Astrocyte (in vitro differentiated cells and primary cell): ENCODE measurements at places on chromosomes 3 and 15. TPM values are rescaled to one million over a fixed set of nuclear protein-coding genes. Genes with fewer than 3 reads are reported as not detected.
A peak's percentile ranks its signal among the peaks of the same experiment; 100 is the strongest.

- no peaks in the 10 kb centered on the region for H3K27me3 ChIP-seq
- peaks cover 4% of the 10 kb centered on the region for H3K4me1 ChIP-seq
- H3K4me3 ChIP-seq = no peak overlapping the region
These were observed 32.5 kb upstream of the GP5 start for GRCh38 chr3:194431554-194431953.

DNA sequence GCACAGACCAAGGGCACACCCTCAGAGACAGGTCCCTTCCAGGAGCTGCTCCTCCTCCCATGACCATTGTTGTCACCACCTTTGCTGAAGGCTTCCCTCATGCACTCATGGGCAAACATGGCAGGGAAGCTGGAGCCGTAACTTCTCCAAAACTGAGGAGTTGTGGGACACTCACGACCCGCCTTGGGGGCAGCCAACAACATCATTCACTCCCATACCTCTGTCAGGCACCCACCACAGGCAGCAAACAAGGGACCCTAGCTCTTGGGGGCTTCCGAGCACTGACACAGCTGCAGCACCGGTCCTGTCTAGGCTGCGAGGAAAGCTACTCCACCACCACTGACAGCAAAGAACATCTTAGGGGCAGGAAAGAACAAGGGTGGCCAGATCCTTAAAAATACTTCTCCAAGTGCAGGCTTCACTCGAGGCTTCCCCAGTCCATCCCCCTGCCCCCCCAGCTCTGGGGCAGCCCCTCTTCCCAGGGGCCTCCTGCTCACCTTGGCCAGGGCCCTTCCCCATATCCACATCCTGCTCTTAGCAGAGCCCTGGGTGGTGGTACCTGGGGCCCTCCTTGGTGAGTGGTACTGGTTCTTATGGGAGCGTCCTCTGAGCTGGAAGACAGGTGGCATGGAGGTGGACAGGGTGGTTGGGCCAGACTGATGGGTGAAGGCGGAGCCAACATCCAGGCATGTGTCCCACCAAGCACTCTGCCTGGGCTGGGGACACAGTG lies 28.0 kb upstream of the DUSP7 start:
- no peaks in the 10 kb centered on the region for H3K36me3 ChIP-seq
- DNase-seq = no peak
- no peak overlapping the region for H3K27ac ChIP-seq

GRCh38 chr15:87733541-87733941 lies 523.0 kb downstream of the NTRK3 start:
- no peak overlapping the region for H3K27ac ChIP-seq
- H3K27me3 ChIP-seq = no peaks in the 10 kb centered on the region
- DNase-seq = no peak
- H3K4me3 ChIP-seq = no peak overlapping the region
- H3K36me3 ChIP-seq = no peaks in the 10 kb centered on the region

DNA sequence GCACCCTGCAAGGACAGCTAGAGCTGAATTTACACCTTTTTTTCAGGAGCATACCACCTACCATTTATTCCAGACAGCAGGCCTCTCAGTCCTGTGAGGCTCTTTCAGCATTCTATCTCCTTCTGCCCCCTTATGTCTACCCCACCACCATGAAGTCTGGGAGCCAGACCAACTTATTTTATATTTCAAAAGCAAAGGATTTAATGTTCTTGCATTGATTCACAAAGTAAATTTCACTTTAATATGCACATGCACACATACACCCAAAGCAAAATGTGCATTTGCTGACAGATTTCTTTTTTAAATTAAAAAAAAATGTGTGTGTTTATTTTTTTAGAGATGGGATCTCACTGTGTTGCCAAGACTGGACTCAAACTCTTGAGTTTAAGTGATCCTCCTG lies 264.2 kb upstream of the LRRC3B start:
- DNase-seq = no peak
- H3K27ac ChIP-seq = no peak overlapping the region
- no peaks in the 10 kb centered on the region for H3K27me3 ChIP-seq
- H3K36me3 ChIP-seq = no peaks in the 10 kb centered on the region

GRCh38 chr3:111769110-111769991 lies 89.7 kb upstream of the PHLDB2 start:
- no peaks in the 10 kb centered on the region for H3K27me3 ChIP-seq
- H3K4me3 ChIP-seq = no peak overlapping the region
- H3K4me1 ChIP-seq = peaks cover 19% of the 10 kb centered on the region
- H3K27ac ChIP-seq = peak overlapping the region; percentile 86

DNA sequence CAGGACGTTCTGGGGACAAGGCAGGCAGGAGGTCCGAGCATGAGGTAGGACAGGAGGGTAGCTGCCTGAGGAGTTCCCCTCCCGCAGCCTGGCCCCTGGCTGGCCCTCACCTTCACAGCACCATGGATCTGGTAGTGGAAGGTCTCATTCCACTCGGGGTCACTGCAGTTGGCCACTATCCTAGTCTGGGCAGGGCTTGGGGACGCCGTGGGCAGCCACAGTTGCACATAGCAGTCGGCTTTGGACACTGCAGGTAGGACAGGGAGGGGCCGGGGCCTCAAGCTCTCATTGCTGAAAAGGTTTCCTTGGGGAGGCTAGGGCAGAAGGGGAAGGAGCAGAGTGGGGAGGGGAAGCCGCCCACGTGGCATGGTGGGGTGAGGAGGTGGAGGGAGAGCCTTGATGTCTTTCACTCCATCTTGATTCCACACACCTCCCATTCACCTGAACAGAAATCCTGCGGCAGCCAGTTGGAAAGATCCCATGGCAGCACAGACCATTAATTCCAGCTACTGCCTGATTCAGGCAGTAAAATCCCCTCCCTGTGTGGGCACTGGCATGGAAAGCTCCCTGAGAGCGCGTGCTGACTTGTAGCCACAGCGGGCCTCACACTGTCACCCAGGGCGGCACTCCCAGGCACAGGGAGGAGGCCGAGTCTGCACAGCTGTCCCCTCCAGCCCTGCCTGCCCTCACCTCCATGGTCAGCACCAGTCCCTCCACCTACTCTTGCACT lies 2.1 kb downstream of the PLA2G4F start:
- no peak overlapping the region for H3K27ac ChIP-seq
- peaks cover 17% of the 10 kb centered on the region for H3K4me1 ChIP-seq
- H3K36me3 ChIP-seq = no peaks in the 10 kb centered on the region
- H3K27me3 ChIP-seq = no peaks in the 10 kb centered on the region
- no peak overlapping the region for H3K4me3 ChIP-seq
- DNase-seq = no peak

GRCh38 chr3:38102444-38102814 lies 34.5 kb downstream of the ACAA1 start:
- H3K36me3 ChIP-seq = no peaks in the 10 kb centered on the region
- no peak for DNase-seq

- H3K27ac ChIP-seq = no peak overlapping the region
- peak; percentile 18 for DNase-seq
- no peaks in the 10 kb centered on the region for H3K4me1 ChIP-seq
- no peak overlapping the region for H3K4me3 ChIP-seq
- H3K27me3 ChIP-seq = no peaks in the 10 kb centered on the region
These were observed 36.8 kb upstream of the TSPAN3 start for GRCh38 chr15:77107531-77108355.

- no peaks in the 10 kb centered on the region for H3K36me3 ChIP-seq
- no peak for DNase-seq
- no peak overlapping the region for H3K27ac ChIP-seq
- peaks cover 9% of the 10 kb centered on the region for H3K4me1 ChIP-seq
- H3K4me3 ChIP-seq = no peak overlapping the region
These were observed 11.5 kb downstream of the UBP1 start for GRCh38 chr3:33428734-33429133.

GRCh38 chr15:95470529-95470928 lies 860.0 kb upstream of the NR2F2 start:
- H3K4me3 ChIP-seq = no peak overlapping the region
- H3K36me3 ChIP-seq = no peaks in the 10 kb centered on the region
- no peak overlapping the region for H3K27ac ChIP-seq
- H3K4me1 ChIP-seq = no peaks in the 10 kb centered on the region
- no peak for DNase-seq

DNA sequence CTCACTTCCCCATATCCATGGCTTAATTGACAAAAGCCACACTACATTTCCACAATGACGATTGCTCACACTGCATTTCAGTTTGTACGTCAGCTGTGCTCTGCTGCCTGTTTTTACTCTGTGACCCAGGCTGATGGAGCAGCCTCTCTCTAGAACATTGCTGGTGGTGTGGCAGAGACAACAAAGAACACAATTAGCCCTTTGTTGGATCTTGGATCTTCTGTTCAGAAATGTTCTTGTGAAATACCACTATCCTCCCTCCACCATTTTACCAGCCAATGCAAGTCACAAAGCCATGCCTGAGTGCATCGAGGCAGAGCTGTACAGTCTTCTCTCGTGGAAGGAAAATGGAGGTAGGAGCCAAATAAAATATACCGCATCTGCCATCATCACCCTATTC lies 56.9 kb upstream of the TBC1D5 start:
- H3K36me3 ChIP-seq = no peaks in the 10 kb centered on the region
- no peak for DNase-seq
- no peak overlapping the region for H3K4me3 ChIP-seq
- H3K4me1 ChIP-seq = no peaks in the 10 kb centered on the region
- H3K27me3 ChIP-seq = no peaks in the 10 kb centered on the region

DNA sequence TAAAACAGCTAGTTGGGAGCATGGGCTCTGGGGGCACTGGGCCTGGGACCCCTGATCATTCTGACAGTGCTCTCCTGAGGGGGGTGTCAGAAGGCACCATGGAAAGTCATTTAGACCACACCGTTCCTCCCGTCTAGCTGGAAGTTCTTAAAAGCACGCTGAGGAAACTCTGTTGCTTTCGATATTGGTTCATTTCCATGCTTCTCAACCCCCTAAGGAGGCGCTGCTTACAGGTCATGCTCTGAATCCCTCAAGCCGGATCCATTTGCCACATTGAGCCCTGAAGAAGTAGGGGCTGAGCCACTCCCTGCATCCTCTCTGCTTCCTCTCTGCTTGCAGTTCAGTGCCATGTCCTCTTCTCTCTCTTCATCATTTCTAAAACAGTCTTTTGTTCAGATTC lies 187.2 kb downstream of the CACNA2D3 start:
- H3K27ac ChIP-seq = no peak overlapping the region
- no peak for DNase-seq
- H3K4me3 ChIP-seq = no peak overlapping the region
- no peaks in the 10 kb centered on the region for H3K27me3 ChIP-seq
- no peaks in the 10 kb centered on the region for H3K36me3 ChIP-seq
- no peaks in the 10 kb centered on the region for H3K4me1 ChIP-seq

DNA sequence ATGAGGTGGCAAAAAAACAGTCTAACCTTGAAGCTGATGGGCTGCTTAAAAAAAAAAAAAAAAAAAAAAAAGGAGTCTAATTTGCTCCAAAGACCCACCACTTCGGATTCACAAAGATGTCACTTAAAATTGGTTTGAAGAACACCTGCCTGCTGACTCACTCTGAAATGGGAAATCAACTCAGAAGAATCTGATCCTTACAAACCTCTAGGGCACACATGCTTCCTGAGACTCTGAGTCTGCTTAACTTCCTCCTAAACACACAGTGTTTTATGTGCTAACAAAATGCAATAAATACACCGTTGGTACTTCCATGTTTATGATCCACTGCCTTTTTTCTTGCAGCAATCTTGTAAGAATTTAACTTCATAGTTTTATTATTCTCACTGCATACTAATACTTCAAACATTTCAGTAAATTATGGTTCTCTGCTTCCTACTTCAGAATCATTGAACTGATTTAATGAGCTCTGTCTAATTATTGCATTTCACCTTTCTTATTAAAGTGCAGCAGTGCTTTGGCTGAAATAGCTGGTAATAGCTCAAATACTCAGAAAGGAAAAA lies 73.0 kb upstream of the FRMD4B start:
- no peaks in the 10 kb centered on the region for H3K36me3 ChIP-seq
- no peak for DNase-seq
- H3K27me3 ChIP-seq = no peaks in the 10 kb centered on the region
- no peak overlapping the region for H3K27ac ChIP-seq

SCG5 gene
- total RNA-seq = 12.1 and 14.7 TPM in 2 replicates

RAD51 gene
- total RNA-seq = 3.6 and 5.6 TPM in 2 replicates

SLC12A1 gene
- not detected in 2 replicates for total RNA-seq

IL12A gene
- 2.9 and 3.0 TPM in 2 replicates for total RNA-seq

DNA sequence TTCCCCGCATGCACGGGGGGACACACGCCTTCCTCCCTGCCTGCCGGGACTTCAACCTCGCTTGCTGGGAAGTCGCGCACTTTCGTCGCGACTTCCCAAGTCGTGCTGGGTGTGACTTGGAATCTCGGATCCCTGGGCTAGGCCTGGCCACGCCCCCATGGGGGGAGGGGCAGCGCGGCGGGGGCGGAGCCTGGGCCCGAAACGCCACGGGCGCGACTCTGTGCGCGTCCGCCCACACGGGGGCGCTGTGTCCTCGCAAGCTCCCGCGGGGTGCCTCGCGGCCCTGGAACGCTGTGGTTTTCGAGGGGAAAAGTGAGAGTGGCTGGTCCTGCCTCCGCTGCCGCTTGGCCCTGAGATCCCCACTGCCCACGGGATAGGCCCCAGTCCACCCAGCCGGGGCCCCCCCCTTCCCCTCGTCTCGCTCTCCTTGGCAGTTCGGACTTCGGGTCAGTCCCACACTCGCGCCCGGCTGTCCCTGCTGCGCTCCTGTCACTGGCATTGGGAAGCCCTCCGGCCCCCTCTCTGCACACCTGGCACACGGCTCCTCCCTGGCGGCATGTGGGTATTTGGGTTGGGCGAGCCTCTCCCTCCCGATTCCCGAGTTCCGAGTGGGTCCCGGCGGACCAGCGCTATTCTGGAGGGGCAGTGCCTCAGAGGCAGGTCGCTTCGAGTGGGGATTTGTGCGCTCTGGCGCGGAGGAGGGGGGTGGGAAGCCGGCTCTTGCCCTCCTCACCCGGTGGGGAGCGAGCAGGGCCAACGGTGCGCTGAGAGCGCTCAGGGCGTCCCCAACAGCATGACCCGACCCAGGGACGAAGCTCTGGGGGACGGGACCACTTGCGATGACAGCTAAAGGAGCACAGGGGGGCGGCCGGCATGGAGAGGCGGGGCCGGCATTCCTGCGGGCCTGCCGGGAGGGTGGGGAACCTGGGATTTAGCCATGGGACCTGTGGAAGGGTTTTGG lies 23.6 kb downstream of the SEC61A1 start:
- DNase-seq = peak; percentile 51
- peaks cover 40% of the 10 kb centered on the region for H3K4me1 ChIP-seq
- peak overlapping the region; percentile 29 for H3K4me3 ChIP-seq
- no peak overlapping the region for H3K27ac ChIP-seq
- peaks cover 14% of the 10 kb centered on the region for H3K36me3 ChIP-seq

DNA sequence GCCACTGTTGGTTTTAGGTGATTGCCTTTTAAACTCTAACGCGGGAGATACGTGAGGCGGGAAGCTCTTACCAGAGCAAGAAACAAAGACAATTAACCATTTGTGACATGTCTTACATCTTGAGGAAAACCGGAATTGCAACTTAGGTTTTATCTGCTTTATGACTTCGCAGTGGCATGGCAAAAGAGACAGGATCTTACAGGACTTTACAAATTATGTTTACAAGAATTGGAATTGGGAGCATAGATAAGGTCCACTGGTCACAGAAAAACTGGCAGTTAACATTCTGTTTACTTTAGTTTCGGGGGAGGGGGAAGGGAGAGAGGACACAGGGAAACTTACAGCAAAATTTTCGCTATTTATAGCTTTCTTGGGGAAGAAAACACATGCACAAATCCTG lies 1119.6 kb downstream of the ZPLD1 start:
- H3K4me1 ChIP-seq = no peaks in the 10 kb centered on the region
- H3K36me3 ChIP-seq = no peaks in the 10 kb centered on the region
